Stimulated activated naive CD4-positive, alpha-beta T cell treated with Interleukin-2 at 50 U/mL for 16 hours (primary cell): ENCODE measurements at places on chromosomes 3 and 15.
A peak's percentile ranks its signal among the peaks of the same experiment; 100 is the strongest.

GRCh38 chr15:81253846-81254245 lies 57.2 kb downstream of the IL16 start:
- DNase-seq: no peak

DNA sequence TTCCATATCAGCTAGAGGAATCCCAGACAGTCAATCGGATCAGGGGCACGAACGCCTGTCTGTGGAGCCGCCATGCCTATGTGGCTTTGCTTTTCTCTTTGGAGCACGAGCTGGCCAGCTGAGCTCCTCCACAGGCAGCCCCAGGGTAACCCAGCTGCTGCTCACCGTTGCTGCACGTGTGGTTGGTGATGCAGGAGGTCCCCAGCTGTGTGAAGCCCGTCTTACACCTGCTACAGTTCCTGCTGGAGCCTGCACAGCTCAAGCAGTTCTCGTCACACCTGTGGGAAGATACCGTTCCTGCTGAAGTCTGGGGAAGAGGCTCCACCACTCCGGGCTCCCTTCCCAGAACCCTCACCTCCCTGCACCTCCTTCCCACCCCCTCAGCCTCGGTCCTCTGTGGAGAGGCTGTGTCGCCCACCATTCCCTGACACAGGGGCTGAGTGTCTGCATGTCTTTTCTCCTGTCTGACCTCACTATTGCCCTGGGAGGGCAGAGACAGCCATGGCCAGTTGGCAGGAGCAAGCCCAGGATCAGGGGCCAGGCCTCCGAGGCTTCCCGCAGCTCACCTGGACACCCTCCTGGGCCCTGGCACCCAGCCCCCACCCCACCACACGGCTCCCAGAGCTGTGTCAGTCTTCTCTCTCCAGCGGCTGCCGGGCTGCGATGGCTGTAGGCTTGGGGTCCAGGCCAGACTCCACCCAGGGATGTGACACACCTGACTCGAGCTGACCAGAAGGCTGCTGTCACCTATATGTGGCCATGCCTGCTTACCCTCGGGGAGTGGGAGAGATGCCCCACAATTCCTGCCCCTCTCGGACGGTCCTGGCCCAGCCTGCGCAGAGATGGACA lies 12.2 kb upstream of the SNRPA1 start:
- DNase-seq: no peak

GRCh38 chr3:58161435-58162398 lies 49.1 kb downstream of the DNASE1L3 start:
- no peak for DNase-seq

- no peak for DNase-seq
These were observed 89.4 kb upstream of the CDAN1 start for GRCh38 chr15:42826251-42826890.

GRCh38 chr3:188154014-188154808 lies at the start of gene LPP:
Gene LPP (plus strand): TSS chr3:188154157. CDS start chr3:188406121, 251,964 bp downstream.
- peak; percentile 83 for DNase-seq

DNA sequence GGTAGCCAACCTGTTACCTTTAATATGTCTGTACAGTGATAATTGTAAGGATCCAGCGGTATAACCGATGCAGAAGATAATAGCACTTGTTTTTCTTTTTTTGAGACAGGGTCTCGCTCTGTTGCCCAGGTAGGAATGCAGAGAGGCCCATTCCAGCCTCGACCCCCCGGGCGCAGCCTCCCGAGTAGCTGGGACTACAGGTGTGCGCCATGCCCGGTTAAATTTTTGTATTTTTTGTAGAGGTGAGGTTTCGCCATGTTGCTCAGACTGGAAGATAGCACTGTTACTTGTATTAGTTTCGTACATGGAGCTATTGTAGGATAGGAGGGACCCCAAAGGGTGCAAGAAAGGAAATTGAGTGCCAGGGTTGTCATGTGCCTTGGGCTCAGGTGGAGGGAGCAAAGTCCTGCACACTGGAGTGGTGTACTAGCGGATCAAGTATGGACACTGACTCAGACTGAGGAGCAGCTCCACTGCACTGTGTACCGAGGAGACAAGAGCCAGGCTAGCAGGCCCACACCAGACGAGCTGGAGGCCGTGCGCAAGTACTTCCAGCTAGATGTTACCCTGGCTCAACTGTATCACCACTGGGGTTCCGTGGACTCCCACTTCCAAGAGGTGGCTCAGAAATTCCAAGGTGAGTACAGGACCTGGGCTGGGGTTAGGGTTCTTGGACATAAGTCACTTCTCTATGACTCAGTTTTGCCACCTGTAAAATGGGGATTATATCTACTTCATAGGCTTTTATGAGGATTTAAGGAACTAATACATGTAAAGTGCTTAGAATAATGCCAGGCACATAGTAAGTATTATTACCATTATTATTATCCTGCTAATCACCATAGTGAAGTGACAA lies 1.0 kb downstream of the OGG1 start:
- no peak for DNase-seq

GRCh38 chr15:44397869-44398268 lies 29.6 kb upstream of the CTDSPL2 start:
- no peak for DNase-seq
